Activated CD8-positive, alpha-beta memory T cell treated with anti-CD3 and anti-CD28 coated beads, Interleukin-2, amount 50 U/mL, for 4 hours (primary cell): ENCODE measurements at places on chromosomes 2 and 18.

GRCh38 chr2:25366629-25367028 lies 24.9 kb upstream of the DNMT3A start:
- DNase-seq, result no peak

- DNase-seq, result no peak
Observed at GRCh38 chr2:128372621-128373341, 54.1 kb upstream of the HS6ST1 start.

- DNase-seq, result no peak
Observed at GRCh38 chr2:41880561-41881243, 167.1 kb upstream of the PKDCC start.

- no peak for DNase-seq
Observed at GRCh38 chr18:75467281-75467795, 39.8 kb upstream of the SMIM21 start.

- no peak for DNase-seq
Observed at GRCh38 chr2:180947208-180947689, 33.2 kb upstream of the UBE2E3 start.

GRCh38 chr2:97706708-97707345 lies 6.5 kb upstream of the ZAP70 start:
- no peak for DNase-seq

DNA sequence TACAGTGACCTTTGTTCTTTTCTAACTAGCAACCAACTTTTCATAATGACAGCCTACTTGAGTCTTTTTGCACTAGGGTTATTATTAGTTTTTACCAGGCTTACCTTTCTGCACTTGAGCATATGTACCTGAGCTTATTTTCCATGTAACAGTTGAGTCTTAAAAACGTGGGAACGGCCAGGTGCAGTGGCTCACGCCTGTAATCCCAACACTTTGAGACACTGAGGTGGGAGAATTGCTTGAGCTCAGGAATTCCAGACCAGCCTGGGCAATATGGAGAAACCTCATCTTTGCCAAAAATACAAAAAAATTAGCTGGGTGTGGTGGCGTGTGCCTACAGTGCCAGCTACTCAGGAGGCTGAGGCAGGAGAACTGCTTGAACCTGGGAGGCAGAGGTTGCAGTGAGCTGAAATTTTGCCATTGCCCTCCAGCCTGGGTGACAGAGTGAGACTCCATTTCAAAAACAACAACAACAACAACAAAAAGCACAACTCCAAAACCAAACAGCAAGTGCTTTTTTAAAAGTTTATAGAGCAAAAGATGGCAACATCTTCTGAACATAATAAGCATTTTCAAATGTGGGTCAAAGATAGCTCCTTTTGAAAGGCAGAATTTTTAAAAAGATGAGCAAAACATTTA lies 57.1 kb upstream of the CD28 start:
- no peak for DNase-seq

DNA sequence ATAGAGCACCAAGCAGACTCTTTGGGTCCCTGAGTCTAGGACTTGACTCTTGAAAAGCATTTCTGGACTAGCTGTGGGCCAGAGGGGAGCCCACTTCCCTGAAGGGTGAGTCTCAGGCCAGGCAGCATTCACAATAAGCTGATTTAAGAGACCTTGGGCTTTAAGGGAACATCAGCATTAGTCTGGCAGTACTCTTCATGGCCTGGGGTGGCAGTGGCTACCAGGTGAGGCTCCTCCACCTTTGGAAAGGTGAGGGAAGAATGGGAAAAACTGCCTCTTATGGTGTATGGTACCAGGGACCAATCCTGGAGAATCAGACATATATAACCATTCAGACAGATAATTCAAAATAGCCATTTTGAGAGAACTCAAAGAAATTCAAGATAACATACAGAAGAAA lies 599.9 kb upstream of the POU3F3 start:
- no peak for DNase-seq

DNA sequence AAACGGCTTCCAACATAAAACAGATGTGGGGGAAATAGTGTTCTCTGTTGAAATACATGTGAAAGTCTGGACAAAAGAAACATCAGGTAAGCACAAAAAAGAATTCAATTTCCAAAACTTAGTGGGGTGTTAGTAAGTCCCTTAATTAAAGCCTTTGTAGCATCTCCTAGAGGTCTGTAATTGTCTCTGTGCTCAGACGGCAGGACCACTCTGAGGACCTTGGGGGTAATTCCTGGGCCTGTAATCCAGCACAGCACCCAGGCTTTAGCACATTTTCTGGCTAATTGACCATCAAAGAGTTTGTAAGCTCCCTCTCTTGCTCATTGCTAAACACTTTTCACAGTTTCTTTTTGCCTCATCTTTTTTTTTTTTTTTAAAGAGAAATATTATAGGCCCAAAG lies 80.3 kb downstream of the FARSB start:
- no peak for DNase-seq

- DNase-seq, result no peak
Observed at GRCh38 chr2:170313992-170314348, 136.0 kb downstream of the MYO3B start.

DNA sequence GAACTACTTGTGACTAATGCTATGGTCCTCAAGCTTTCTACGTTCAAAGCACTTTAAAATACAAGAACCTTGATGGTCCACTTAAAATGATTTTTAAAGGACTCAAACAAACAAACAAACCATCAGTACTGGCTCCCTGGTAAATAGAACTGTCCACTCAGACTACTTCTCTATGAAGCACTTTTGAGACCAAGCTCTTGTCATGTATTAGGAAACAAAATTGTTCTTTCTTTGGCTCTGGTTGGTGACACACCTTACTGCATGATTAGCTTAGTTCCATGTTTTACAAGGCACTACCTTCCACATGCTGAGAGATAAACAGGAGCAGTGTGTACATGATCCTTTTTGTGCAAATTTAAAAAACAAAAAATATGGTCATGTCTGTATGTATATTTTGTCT lies 19.7 kb downstream of the DARS1 start:
- DNase-seq, result no peak

DNA sequence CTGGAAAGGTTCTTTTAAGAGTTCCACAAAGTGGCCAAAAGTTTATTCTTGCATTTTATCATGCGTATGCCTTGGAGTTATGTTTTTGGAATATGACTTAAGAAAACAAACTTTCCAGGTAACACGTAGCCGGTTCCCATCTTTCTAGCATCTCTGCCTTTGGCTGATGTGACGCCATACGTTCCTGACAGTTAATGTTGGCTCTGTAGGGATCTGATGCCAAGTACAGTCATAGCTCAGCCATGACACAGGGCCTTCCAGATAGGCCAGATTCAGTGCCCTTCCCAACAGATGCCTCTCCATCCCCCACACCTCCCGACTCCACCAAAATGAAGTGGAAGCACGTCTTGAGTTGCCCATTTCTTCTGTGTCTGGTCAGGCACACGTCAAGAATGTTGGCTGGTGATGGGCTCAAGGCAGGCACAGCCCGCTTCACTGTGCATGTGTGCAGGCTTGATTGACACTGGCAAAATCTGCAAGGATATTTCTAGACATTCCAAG lies 51.0 kb upstream of the THOC1 start:
- no peak for DNase-seq

GRCh38 chr18:8871489-8871888 lies 166.1 kb downstream of the MTCL1 start:
- no peak for DNase-seq

DNA sequence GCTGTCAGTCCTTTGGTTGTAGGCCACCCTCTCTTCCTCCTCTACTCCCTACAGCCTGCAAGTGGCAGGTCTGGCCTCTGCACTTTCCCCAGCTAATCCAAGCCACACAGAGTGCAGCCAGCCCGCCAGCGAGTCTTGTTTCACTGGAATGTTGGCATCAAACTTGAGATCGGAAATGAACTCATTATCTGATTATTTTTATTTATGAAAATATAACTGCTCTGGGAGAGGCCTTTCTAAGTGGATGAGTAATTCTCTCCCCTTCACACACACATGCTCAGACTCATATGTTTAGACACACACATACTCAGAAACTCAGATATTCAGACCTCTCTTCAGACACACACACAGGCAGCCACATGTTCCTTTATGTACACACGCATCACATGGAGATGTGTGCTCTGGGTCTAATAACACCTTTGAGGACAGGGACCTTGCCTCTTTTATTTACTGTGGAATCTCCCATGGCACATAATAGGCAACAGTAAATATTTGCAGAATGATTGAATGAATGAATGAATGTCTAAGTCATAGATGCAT lies 151.3 kb downstream of the ZFP36L2 start:
- no peak for DNase-seq

DNA sequence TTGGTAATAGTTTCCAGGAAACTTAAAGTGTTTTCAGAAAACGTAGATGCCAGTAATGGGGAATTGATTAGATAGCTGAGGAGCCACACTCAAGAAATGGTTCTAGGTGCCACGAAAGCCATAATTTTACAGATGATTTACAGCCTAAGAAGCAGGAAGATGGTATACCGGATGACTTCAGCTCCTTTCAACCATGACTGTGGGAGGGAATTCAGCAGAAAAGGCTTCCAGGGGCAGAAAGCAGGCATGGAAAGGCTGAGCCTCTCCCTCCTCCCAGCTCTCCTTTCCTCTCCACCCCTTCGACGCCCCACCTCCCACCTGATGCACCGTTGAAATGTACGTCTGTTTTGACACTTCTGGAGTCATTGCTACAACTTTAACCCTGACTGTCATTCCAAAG lies 68.6 kb upstream of the SMIM21 start:
- no peak for DNase-seq

DNA sequence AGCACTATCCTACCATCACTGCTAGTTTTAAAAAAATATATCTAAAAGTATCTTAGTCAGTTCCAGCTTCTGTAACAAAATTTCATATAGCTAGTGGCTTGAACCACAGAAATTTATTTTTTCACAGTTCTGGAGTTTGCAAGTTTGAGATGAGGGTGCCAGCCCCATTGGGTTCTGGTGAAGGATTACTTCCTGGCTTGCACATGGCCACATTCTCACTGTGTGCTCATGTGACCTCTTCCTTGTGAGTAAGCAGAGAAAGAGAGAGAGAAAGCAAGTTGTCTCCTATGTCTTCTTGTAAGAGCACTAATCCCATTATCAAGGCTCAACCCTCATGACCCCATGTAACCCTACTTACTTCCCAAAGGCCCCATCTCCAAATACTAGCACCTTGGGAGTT lies 158.9 kb downstream of the DOK6 start:
- no peak for DNase-seq

GRCh38 chr2:200575957-200576356 lies 9.9 kb upstream of the AOX1 start:
- DNase-seq, result no peak

GRCh38 chr2:190666895-190667294 lies 18.0 kb downstream of the NAB1 start:
- no peak for DNase-seq

DNA sequence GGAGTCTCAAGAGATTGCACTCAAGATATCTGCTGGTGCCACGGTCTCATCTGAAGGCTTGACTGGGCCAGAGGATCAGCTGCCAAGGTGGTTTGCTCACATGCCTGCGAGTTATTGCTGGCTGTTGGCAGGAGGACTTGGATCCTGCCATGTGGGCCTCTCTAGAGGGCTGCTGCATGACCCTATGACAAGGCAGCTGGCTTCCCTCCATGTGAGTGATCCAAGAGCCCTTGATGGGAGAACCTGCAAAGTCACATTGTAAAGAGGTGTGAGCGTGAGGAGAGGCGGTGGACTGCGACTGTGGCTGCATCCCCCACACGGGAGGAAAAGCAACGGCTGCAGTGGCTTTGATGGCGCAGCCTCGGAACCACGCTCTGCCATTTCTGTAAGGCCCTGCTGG lies 4.0 kb upstream of the ALLC start:
- DNase-seq, result no peak

- no peak for DNase-seq
Observed at GRCh38 chr18:9764011-9764481, 55.9 kb downstream of the RAB31 start.

DNA sequence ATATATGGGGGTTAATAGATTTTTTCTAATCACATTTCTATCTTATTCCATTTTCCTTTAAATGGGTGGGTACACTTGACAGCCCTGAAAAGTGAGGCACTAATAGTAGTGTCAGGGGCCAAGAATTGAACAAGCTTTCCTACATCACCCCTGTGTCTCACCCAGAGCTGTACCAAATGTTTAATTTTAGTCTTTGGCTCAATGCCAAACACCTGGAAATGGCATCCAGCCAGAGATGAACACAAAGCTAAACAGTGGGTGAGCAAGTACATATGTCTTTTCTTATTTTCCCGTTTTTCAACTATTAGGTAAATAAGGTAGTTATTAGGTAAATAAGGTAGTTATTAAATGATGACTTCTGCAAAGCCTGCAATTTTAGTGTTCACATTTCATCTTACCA lies 276.3 kb upstream of the ERBB4 start:
- DNase-seq, result no peak

GRCh38 chr2:45723857-45724256 lies 72.4 kb downstream of the PRKCE start:
- DNase-seq, result no peak

GRCh38 chr2:227862227-227862740 lies 9.1 kb upstream of the DAW1 start:
- no peak for DNase-seq

DNA sequence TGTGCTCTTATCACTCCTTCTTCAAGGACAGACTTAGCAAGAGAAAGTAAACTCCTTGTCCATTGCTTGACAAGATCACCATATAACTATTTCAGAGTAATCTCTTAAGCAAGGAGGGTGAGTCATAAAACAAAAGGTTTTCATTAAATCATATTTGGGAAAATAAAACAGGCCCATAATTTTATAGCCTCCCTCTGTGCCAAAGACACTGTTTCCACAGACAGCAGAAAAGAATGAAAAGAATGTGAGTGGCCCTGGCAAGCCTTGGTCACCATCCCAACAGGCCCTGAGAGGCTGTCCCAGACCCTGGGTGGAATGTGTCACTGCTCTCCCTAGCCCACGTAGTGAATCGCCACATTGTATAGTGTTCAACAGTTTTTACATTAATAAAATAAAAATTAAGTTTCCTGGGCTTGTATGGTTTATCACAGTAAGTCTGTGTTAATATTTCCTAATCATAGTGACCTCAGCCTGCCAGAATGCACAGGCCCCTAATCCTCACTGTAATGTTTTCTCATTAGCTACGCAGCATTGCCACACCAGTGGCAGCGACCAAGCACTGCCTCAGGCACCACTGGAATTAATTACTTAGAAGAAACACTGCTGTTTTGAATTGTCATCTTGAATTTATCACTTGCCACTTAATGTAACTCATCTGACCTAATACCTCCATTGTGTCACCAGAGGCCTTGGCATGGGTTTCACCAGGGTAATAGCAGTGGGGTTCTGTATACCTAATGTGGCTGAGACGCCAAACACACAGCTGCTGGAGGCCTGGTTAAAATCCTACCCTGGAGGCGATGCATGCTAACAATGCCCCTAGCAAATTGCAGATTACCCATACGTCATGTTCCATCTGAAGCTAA lies 401.9 kb downstream of the LNPK start:
- no peak for DNase-seq
